ENCODE measurements at places on chromosomes 1 and 21.

DNA sequence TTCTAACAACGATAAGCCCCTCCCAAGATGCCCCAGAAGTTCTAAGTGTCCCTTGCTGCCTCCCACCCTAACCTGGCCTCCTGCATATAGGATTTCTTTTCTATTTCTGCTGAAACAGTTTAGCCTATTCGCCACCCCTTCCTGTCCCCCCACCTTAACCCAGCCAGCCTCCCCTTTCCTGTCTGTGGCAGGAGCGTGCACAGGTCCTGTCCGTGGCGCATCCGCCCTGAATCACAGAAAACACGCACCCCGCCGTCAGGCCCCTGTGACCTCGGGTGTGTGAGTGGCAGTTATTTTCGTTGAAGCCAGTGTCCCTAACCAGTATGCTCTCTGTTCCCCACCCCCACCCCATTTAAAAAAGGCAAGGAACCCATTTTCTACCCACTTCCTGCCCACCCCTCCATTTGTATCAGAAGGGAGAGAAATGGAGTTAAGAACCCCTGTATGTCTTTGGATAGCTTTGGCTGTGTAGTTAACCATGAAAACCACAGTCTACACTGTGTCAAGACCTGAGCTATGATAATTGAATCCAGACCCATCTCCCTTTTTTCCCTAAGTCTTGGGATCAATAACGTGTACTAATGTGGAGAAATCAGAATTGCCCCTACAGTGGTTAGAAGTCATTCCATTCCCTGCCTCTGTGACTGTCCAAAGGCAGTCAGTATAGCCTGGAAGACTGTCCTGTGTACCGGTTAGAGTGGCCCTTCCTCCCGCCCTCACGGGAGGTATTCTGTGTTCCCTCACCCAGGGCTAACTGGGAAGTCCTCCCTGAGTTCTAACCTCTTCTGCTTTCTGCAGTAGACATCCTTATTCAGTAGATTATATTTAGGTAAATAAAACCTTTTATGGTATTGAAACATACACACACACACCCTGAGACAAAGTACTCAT, 1.8 kb downstream of the PLEKHO1 start:
- DNase-seq: no peak

GRCh38 chr21:31683029-31683428, 23.5 kb downstream of the SOD1 start:
- no peak for DNase-seq

DNA sequence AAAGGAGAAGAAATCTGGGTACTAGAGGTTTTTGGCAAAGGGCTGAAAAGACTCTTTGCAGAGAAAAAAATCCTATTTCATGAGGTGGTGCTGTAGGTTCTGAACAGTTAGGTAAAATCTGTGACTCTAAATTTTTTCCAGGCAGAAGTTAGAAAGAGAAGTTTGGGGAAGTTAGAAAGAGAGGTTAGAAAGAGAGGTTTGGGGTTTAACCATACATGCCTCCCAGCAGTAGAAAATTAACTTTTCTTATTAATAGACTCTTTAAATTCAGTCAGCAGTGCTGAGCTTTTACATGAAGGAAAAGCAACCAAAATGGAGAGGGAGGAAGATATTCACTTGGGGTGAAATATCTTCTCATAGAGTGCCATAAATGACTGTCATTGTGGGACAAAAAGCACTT, 12.2 kb downstream of the AMY1C start:
- no peak for DNase-seq

DNA sequence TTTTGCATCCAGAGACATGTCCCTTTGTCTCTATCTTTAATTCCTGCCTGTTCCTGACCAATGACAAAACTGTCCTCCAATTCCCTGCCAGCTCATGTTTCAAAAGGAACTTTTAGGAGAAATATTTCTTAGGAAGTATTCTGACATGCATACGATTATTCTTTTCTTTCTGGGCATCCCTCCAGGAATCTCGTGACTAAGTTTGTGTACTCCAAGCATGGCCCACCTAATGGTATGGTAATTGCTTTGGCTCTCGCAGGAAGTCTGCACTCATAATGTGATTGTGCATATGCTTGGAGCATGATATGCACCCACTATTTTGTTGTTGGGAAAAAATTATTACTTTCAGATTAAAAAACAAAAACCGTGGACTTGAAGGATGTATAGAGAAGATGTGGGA, 256.4 kb downstream of the PRDM2 start:
- DNase-seq: no peak

DNA sequence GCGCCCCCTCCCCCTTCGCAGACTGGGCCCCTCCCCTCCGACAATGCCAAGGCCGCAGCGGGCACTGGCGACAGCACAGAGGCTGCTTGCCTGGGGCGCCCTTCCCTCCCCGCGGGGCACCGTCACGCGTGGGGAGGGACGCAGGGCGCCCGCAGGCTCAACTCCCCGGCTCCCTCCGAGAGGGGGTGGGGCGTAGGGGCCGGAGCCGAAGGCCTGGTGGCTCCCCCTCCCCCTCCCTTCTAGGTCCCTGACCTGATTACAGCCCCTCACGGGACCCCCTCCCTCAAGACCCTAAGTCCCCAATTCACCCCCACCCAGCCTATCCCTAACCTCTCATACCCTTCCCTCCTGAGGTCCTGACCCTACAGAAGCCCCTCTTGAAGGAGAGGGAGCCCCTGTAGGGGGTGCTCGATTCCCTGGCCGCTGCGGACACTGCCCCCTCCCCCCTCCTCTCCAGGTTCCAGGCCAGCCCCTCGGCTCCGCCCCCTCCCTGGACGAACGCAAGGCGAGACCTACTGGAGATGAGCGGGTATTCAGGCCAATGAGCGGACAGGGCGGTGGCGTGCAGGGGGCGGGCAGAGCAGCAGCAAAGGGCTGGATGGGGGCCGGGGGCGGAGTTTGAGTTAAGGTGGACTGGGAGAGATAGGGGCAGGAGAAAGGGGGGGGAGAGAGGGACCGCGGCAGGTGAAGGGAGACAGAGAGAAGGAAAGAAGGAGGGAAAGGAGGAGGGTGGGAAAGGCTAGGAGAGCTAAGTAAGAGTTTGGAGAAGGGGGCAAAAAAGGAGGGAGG, 733 bp upstream of the ZBTB7B start:
- DNase-seq: no peak

DNA sequence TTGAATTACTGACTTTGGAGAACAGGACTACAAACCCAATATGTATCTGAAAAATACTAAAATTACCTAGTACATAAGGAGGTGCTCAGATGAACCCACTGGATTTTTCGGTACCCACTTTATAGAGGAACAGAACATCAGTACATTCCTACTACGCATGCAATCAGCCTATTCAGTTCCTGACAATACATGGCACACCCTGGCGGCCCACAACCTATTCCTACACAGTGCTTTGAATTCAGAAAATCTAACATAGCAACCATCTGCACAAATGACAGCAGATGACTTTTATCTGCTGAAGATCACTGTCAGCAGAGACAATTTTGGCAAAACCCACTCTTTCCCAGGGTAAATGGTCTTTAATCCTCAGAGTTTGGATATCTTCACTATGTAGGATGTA, 257.1 kb upstream of the GREM2 start:
- DNase-seq: no peak

- no peak for DNase-seq
Observed at GRCh38 chr1:53321366-53321765, 6.5 kb downstream of the LRP8 start.

DNA sequence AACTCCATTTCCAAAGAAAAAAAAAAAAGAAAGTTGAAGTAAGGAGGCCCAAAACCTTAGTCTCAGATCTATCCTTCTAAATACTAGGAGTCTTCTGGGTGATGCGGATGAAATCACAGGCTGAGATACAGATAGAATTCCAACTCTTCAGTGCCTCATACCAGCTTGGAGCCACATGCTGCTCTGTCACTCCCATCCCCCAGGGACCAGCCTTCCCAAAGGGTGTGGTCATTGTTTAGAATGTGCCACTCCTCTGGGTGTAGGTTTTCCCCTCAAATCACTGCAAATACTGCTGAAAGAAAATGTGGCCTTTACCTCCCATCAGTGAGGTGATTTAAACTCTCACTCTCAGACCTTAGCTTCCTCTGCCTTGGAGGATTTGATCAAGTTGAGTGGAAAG, 112.9 kb downstream of the CDC7 start:
- no peak for DNase-seq

GRCh38 chr21:25453524-25453923, 153.8 kb downstream of the MRPL39 start:
- no peak for DNase-seq

DNA sequence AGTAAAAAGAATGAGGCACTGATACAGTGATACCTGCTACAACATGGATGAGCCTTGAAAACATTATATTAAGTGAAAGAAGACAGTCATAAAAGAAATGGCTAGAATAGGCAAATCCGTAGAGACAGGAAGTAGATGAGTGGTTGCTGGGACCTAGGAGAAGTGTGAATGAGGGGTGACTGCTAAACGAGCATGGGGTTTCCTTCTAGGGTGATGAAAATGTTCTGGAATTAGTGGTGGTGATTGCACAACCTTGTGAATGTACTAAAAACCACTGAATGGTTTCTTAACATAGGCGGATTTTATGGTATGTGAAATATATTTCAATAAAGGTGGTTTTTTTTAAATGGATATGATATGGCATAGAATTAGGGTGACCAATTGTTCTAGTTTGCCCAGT, 12.6 kb upstream of the SERINC2 start:
- no peak for DNase-seq

DNA sequence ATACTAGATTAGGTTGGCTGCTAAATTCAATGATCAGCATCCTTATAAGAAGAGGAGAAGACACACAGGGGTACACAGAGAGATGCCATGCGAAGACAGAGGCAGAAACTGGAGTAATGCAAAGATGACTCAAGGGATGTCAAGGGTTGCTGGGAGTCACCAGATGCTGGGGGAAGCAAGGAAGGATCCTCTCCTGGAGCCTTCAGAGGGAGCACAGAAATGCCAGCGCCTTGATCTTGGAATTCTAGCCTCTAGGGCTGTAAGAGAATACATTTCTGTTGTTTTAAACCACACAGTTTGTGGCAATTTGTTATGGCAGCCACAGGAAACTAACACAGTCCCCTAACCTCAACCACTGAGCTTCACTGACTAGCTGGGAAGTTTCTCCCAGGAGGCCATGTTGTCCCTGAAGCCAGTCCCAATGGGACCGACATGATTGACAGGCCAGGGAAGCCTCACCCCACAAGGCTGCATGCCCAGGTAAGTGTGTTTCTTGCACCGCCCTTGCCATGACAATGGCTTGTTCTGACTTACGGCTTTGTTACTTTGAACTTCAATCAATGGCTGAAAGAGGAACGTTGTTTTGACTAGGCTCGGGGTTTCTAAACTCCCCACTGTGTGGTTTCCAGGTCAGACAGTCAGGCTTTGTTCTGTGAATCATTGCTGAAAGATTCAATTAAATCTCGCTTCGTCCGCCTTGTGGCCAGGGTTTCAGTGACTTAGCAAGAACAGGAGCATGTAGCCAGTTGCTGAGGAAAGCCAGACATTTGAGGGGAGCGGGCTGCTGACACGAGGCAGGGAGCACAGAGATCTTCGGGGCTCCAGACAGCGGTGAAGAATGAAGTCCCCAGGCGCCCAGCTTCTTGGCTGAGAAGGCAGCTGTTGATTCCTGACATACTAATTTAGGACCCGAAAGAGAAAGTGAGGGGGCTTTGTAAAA, 62.3 kb downstream of the RUNX1 start:
- DNase-seq: no peak

DNA sequence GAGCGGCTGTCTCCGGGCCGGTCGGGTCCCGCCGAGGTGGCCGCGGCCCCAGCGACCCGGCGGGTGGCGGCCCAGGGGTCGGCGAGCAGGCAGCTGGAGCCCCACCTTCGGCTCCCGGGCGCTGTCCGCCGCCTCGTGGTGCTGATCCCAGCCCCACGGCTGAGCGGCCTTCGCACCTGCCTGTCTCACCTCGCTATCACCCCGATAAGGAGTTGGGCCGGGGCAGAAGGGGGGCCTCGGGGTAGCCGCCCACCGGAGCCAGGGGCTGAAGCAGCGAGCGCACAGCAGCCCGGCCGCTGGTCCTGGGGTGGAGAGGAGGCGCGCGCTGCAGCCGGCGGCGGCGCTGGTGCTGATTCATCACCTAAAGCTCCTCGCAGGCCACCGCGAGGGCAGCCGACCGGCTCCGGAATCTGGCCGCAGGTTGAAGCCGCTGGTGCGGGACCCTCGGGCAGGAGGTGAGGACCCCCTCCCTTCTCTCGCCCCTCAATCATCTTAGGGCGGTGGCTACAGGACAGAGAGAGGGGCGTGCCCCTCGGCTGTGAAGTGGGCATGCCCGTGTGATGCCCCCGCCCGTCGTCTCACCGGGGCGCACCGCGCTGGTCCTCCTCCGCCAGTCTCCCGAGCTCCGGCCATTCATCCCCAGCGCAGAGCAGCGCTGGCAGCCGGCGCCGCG, 575 bp downstream of the TRIM67 start:
- no peak for DNase-seq

DNA sequence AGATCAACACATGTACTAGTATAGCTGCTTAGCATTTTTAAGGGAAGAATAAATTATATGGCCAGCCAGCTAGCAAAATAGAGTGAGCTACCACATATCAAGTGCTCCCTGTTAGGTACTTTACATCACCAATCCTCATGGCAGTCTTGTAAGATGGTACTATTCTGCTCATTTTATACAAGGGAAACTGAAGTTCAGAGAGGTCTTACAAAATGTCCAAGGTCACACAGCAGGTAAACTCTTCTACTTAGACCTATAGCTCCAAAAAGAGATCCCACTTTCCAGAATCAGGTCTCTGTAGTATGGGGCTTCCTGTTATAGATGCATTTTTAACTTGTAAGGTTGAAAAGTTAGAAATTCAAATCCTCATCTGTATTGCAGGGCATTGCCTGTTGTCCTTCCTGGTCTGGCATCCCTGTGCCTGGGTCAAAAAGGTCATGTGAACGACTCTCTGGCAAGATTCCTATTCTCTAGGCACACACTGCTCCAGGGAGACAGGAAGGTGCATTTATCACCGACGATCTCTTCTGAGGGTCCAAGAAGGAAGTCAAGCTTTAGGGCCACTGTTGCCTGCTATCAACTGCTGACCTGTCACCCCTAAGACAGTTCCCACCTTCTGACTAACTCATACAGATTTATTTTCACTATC, 41.1 kb downstream of the TRIT1 start:
- no peak for DNase-seq

- DNase-seq: no peak
Observed at GRCh38 chr1:116310180-116310579, 62.9 kb upstream of the ATP1A1 start.

- no peak for DNase-seq
Observed at GRCh38 chr21:35057428-35057827, 8.3 kb upstream of the RUNX1 start.

GRCh38 chr1:91402023-91402422, 2.6 kb downstream of the HFM1 start:
- DNase-seq: no peak

All from cortex of kidney (tissue), 1 donor.